ENCODE measurements at places on chromosomes 6 and 20. TPM values are rescaled to one million over a fixed set of nuclear protein-coding genes. Genes with fewer than 3 reads are reported as not detected.

DNA sequence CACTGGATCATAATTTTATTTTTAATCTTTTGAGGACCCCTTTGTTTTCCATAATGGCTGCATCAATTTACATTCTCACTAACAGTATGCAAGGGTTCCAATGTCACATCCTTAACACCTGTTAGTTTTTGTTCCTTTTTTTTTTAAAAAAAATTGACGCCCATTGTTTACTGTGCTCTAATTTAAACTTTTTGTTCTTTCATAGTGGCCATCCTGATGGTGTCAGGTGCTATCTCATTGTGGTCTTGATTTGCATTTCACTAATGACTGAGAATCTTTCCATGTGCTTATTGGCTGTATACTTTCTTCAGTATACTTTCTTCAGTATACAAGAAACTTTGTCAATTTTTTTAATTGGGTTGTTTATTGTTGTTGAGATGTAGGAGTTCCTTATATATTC, 347.0 kb downstream of the RNGTT start:
- no peak for DNase-seq

- no peak for DNase-seq
Measured at GRCh38 chr6:135052939-135053338, 1.7 kb downstream of the HBS1L start.

GRCh38 chr6:128493877-128494276, 26.5 kb downstream of the PTPRK start:
- no peak for DNase-seq

DNA sequence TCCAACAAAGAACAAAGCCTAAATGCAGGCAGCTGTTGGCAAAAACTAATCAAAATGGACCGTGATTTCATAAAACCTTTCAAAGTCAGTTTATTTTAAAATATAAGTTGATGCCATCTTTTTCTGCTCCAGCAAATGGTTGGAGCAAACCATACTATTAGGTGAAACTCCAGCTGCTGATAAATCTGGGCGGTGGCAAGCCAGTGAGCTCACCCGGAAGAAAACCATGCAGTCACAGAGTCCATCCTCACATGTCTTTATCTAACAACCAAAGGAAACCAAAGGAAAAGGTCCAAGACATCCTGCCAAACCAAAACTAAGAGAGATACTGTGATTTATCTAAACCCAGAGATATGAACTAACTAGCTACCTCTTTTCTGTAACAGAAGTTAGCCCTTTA, 72.6 kb downstream of the HIVEP2 start:
- no peak for DNase-seq

DNA sequence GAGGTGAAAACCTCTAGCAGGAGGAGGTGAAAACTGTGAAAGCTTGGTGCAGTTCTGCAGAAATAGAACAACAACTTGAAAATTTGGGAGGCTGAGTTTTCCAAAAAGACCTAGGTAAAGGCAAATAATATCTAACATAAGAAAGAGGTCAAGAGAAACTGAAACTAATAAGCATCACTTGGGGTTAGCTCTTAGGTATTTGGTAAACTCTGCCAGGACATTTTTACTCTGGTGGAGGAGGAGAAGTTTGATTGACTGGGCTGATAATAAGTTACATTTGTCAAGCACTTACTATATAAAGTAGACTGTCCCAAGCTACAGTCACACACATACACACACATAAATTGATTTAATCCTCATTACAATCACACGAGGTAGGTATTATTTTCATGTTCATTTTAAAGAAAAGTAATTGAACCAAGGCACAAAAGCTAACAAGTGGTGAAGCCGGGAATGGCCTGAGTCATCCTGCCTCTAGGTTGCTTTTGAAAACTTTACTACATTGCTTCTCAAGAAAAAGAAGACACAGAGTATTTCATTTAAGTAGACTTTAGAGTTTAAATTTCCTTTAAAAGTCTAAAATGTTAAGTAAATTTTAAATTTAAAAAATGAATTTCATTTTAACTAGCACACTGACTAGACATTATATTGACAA, 275.5 kb downstream of the PTPRK start:
- DNase-seq = no peak

DNA sequence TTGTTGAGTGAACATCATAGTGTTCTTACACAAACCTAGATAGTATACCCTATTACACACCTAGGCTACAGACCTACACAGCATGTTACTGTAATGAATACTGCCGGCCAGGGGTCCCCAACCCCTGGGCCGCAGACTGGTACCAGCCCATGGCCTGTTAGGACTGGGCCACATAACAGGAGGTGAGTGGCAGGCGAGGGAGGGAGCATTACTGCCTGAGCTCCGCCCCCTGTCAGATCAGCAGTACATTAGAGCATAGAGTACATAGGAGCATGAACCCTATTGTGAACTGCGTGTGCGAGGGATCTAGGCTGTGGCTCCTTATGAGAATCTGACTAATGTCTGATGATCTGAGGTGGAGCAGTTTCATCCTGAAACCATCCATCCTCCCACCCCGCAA, 126.3 kb downstream of the PRND start:
- no peak for DNase-seq

The ZNF311 gene
- 0.16 TPM for total RNA-seq

The PXDC1 gene
- 0.35 TPM for total RNA-seq

The METTL24 gene
- not detected for total RNA-seq

The BANF2 gene
- not detected for total RNA-seq

The PPP1R14C gene
- 0.16 TPM for total RNA-seq

The GHRH gene
- not detected for total RNA-seq

The CTCFL gene
- not detected for total RNA-seq

The LPA gene
- total RNA-seq = not detected

All from activated naive CD4-positive, alpha-beta T cell treated with anti-CD3 and anti-CD28 coated beads, Interleukin-2, amount 50 U/mL, for 72 hours (primary cell).